ENCODE measurements at places on chromosomes 1 and 21. TPM values are rescaled to one million over a fixed set of nuclear protein-coding genes. Genes with fewer than 3 reads are reported as not detected.

Gene NHLH2
- not detected for total RNA-seq

Gene SELP
- total RNA-seq, result not detected

Gene ZNF683
- not detected for total RNA-seq

Gene CD53
- not detected for total RNA-seq

Gene CFAP141
- not detected for total RNA-seq

Gene TSPAN1
- 3.2 TPM for total RNA-seq

Gene COL9A2
- total RNA-seq, result 0.56 TPM

Gene NBPF4
- not detected for total RNA-seq

Gene HMGN2
- 339 TPM for total RNA-seq

Gene LCE3E
- total RNA-seq, result not detected

Gene DAP3
- total RNA-seq, result 152 TPM

Gene WNT2B
- total RNA-seq, result 0.14 TPM

Gene HP1BP3
- 115 TPM for total RNA-seq

Gene NBPF1
- 15.7 TPM for total RNA-seq

Gene CDC20
- 191 TPM for total RNA-seq

Gene PAQR6
- 5.1 TPM for total RNA-seq

Gene FCRL3
- not detected for total RNA-seq
